ENCODE measurements at places on chromosomes 1 and 21. TPM values are rescaled to one million over a fixed set of nuclear protein-coding genes. Genes with fewer than 3 reads are reported as not detected.

The PPIAL4G gene
- total RNA-seq = 0.14 TPM

DNA sequence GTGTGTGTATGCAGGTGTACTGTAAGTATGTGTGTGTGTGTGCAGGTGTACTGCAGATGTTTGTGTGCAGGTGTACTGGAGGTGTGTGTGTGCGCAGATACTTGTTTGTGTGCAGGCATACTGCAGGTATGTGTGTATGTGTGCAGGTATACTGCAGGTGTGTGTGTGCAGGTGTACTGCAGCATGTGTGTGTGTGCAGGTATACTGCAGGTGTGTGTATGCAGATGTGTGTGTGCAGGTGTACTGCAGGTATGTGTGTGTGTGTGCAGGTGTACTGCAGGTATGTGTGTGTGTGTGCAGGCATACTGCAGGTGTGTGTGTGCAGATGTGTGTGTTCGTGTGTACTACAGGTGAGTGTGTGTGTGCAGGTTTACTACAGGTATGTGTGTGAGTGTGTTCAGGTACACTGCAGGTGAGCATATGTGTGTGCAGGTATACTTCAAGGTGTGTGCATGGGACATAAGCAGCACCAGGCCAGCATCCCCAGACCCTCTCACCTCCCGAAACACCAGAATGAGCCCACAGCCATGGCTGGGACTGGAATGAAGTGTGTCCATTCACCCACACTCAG lies 97.5 kb downstream of the DMRTB1 start:
- DNase-seq = no peak

DNA sequence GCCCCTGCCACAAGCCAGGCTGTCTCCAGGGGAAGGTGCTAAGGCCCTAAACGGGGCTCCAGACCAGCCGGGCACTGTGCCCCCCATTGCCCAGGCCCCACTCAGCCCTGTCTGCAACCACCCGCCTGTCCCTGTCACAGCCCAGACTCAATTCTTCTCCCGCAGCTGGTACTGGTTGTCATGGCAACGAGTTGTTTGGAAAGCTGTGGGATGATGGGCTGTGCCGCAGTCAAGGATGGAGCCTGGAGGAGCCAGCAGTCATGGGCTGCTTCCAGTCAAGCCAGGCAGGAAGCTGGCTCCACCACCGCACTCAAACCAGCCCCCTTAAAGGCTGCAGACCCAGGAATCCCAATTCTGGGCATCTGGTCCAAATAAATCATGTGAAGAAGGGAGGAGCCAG lies 4.2 kb downstream of the SPOCD1 start:
- no peak for DNase-seq

- no peak for DNase-seq
Measured at GRCh38 chr1:168216171-168216570, 9.6 kb upstream of the SFT2D2 start.

GRCh38 chr1:10117865-10118264 lies 85.1 kb downstream of the UBE4B start:
- DNase-seq = no peak

GRCh38 chr1:183827801-183828200 lies 22.9 kb downstream of the RGL1 start:
- no peak for DNase-seq

GRCh38 chr1:177054542-177054941 lies 110.0 kb downstream of the ASTN1 start:
- no peak for DNase-seq
